Right renal cortex interstitium (tissue), 3 donors: ENCODE measurements at places on chromosomes 1 and 21.

DNA sequence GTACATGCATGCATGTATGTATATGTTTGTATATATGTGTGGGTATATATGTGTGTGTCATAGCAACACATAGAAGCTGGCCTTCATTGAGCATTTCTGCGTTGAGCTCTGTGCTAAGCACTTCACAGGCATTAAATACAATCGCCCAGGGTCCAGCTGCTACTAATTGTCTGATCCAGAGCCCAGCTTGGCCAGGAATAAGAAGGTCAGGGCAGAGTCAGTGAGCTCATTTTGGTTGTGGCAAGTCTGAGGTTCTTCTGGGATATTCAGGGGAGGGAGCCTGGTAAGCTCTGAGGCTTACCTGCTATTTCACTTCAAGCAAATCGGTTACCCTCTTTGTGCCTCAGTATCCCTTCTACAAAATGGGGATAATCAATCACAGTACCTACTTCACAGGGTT, 59.6 kb downstream of the FOXO6 start:
- no peak for DNase-seq

DNA sequence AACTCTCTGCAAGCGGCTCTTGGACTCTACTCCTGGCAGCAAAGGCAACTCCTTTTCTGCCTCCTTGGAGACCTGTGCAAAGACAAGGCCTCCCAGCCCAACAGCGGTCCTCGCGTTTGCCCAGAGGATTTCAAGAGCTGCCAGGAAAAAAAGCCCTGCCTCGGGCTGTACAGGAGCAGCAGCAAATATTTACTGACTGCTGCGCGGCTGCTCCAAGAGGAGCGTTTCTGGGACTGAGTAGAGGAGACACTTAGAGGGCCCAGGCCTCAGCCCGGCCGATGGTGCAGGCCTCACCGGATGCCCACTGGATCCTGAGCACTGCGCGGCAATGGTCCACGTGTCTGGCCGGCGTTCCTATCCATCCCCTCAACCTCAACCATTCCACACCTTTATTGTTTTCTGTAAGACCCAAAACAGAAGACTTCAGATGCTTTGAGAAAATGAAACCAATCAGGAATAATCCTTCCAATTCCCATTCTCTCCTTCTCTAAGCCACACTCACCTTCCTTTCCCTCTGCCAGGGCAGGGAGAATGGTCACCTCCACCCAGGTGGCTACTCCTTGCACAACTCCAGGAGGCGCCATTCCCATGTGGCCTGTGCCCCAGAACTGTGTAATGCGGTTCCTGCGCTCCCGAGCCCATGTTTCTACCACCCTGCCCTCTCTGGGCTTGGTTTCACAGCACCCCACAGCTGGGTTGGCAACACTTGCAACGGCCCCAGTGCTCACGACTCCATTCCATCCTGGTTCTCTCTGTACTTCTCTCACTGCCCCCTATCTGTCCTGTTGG, 215.8 kb downstream of the TRABD2B start:
- no peak for DNase-seq

GRCh38 chr21:39480271-39480670, 28.5 kb downstream of the SH3BGR start:
- DNase-seq, result no peak

DNA sequence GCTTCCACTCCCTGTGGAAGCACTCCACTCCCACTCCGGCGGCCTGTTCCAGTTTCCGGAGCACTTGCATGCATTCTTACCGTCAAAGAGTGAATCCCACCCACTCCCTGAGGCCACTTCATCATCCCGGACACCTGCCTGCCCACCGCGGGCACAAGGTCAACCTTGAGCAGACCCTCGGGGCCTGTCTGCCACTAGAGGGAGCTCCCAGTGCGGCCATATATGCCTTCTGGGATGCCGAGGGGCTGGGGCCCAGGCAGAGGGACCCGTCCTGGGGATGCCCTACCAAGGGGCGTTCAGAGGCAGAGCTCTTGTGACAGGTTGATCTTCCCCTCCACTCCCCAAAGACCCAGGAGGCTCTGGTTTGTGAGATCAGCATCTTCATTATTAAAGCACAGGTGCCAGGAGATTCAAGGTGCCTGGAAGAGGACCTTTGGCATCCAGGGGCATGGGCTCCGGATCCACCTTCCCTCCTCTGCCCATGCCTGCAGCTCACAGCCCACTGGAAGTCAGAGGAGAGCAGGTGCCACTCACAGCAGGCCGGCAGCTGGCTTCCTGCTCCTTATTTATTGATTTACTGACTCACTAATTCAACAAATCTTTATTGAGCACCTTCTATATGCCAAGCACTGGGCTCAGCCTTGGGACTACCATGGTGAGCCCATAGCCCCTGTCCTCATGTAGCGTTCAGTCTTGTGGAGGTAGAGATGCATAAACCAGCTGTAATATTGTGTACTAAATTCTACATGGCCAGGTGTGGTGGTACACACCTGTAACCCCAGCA, 47.3 kb downstream of the UBIAD1 start:
- DNase-seq, result no peak
